Mesenteric fat pad (tissue), 1 donor: ENCODE measurements at places on chromosomes 12 and 14. TPM values are rescaled to one million over a fixed set of nuclear protein-coding genes. Genes with fewer than 3 reads are reported as not detected.

DNA sequence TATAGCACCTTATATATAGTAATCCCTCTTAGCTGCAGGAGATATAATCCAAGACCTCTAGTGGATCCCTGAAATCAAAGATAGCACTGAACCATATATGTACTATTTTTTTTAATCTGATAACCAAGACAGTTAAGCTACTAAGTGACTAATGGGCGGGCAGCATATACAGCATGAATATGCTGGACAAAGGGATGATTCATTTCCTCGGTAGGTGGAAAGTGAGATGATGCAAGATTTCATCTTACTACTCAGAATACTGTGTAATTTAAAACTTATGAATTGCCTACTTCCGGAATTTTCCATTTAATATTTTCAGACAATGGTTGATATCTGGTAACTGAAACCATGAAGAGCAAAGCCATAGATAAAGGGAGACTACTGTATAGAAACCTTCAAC is 36.2 kb downstream of the PRMT8 start:
- no peak for DNase-seq

DNA sequence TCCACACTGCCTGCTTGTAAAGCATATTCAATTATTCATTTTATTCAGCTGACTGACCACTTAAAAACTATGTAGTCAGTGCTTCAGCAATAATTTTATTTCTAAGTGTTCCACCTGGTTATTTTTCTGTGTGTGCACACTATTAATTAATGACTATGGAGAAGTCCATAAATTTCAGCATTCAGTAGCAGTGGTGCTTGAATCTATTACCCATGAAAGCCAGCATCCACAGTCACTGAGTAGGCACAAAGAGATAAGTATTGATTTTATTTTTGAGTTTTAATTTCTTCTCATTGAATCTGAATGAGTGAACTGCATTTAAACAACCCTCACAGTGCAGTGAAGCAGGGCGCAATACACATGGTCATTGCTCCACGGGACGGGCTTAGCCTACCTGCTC is 643.1 kb downstream of the GALC start:
- no peak for DNase-seq

- no peak for DNase-seq
Measured at GRCh38 chr14:65850429-65851135, 438.1 kb downstream of the FUT8 start.

DNA sequence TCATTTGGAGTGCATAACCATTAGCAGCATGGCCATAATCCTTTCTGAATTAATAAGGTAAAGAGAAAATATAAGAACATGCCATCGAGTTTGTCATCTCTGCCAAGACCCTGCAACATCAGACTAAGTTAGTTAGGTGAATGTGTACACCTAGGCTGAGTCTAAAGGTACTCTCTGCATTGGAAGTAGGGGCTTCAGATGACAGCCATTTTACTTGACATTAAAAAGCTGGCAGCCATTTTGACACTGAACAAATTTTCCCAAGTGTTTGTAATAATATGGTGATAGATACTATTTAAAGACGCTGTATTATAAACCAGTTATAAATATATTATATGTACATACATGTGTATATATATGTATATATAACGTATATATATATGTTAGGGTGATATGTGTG is 79.0 kb downstream of the SUDS3 start:
- no peak for DNase-seq

Gene C12orf57
- total RNA-seq: 125 TPM

- DNase-seq: no peak
Measured at GRCh38 chr14:67944605-67945004, 125.0 kb downstream of the RAD51B start.

DNA sequence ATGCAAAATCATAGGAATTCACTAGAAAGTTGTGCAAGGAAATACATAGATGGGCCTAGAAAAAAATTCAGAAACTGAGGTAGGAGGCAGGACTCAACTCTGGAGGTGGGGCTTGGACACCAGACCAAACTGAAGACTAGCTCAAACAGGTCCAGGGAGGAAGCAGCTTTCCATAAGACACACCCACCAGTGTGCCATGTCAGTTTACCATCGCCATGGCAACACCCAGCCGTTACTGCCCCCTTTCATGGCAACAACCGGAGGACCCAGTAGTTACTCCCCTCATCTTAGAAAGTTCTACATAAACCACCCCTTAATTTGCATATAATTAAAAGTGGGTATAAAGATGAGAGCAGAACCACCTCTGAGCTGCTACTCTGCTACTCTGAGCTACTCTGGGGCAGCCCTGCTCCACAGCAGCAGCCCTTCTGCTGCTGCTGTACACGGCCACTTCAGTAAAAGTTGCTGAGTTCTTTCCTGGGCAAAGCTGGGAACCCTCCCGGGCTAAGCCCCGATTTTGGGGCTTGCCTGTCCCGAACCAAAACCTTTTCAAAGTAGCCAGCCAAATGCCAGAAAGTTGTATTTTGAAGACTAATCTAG is 30.8 kb upstream of the NINJ2 start:
- peak; percentile 22 for DNase-seq

Gene PZP
- 0.61 TPM for total RNA-seq

Gene PEBP1
- total RNA-seq: 216 TPM

Gene ADSS1
- total RNA-seq: 5.2 TPM

DNA sequence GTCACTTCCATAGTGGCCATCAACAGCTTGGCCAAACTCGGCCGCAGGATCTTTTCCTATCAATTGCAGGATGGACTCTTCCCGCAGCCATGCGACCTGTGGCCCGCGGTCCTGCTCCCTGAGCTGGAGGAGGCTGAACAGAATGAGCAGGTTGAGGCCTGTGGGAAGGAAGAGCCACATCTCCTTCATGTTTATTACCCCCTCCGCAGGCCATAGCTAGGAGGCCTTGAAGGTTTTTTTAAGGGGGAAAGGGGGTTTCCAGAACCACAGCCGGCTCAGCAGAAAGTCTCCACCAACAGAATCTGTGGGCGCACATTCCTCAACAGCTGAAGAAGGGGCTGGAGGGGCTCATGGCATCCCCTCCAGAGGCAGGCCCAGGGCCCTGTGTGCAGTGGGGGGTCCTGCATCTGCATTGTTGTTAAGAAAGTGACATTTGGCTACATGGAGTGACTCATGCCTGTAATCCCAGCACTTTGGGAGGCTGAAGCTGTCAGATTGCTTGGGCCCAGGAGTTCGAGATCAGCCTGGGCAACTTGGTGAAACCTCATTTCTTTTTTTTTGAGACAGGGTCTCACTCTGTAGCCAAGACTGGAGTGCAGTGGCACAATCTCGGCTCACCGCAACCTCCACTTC is 25.2 kb upstream of the PPP1R13B start:
- DNase-seq: no peak

DNA sequence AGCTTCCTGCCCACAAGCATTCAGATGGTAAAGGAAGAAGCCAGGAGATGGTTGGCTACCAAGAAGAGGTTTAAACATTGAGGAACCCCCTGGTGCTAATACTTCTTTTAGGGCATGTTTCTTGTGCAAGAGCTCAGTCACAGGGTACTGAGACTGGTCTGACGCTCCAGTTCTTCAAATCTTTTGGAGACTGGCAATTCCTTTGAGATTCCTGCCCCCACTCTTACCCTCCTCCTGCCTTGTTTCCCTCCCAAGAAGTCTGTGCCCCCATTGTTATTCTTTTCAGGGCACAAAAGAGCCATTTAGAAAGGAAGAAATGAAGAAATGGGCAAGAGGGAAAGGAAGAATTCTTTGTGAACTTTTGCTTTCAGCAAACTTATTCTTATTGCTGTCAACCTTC is 11.8 kb downstream of the A2ML1 start:
- DNase-seq: no peak

Gene NOXRED1
- total RNA-seq: 0.29 TPM

Gene EPYC
- total RNA-seq: not detected

GRCh38 chr12:118035190-118036041 is 18.9 kb downstream of the RFC5 start:
- DNase-seq: no peak

DNA sequence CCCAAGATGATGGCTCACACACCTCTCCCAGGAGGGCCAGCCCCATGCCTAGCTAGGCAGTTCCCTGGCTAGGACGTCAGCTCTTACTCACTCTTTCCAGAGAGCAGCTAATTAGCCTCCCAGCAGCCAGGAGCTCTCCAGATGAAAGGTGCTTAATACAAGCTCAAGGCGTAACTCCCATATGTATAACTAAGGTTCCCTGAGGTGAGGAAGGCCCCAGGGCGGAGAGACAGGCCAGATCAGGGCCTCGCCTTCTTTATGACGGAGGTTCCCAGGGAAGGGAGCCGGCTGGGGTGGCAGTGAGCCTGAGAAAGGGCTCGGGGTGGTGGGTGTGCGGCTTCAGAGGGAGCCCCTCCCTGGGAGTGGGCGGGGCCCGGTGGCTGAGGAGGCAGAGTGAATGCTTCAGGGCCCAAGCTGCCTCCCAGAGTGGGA is 26.4 kb upstream of the ZFP36L1 start:
- no peak for DNase-seq

GRCh38 chr14:23228812-23229211 is 8.9 kb upstream of the RNF212B start:
- no peak for DNase-seq

DNA sequence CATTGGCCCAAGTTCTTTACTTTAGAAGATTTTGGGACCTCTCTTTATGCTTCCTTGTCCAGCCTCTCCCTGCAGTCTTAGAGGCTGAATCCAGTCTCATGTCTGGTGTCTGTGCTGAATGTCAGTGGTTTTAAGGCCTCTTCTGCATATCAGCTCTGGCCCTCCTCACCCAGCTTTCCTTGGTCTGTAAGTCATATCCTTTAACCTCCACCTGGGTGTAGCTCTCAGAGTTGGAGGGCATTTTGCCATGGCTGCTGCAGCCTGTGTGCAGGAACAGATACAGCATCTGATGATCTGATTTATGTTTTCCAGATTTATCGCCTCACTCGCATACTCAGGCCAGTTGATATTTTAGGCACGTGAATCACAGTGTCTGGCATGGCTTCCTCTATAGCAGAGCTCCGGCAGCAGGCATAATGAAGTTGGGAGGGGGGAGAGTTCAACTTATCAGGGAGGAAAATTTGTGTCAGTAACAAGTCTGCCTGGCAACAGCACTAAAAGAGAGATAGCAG is 335.0 kb downstream of the PCNX1 start:
- no peak for DNase-seq

DNA sequence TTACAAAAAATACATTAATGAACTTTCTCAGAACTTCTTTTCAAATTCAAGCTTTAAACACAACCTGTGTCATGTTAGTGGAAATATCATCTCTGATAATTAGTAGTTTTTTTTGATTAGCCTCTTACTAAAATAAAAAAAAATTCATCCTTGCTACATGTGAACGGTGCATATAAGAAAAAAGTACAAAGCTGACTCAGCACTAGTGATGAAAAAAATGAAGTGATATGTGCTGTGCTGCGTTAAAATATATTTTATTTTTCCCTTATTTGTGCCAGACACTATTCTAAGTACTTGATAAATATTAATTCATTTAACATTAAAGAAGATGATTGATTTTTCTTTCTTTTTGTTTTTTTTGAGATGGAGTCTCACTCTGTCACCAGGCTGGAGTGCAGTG is 7.5 kb downstream of the IKBIP start:
- no peak for DNase-seq

Gene RAD9B
- 0.90 TPM for total RNA-seq

DNA sequence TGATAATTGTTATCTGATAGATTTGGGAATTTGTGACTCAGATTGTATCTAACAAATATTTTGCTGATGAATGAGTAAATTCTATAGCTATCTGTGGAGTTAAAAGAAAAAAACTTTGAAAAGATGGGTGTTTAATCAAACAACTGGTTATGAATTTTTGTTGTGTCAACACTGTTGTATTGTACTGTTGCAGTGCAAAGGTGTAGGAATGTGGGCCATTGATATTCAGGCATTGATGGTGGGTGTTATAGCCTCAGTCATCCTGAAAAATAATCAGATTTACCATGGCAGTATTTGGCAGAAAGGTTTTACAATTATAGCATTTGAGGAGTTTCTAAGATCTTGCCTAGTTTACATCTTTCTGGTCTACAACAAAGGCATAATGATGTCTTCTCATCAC is 15.4 kb downstream of the DRAM1 start:
- no peak for DNase-seq

- peak; percentile 86 for DNase-seq
Measured at GRCh38 chr12:130522244-130522834, 184.7 kb downstream of the PIWIL1 start.

Gene RERG
- total RNA-seq: 15.9 TPM

GRCh38 chr14:100165376-100165775 is 5.9 kb upstream of the DEGS2 start:
- DNase-seq: no peak

Gene KRT71
- not detected for total RNA-seq

Gene BIN2
- 14.4 TPM for total RNA-seq

Gene TTC7B
- total RNA-seq: 92.3 TPM

GRCh38 chr14:59046746-59047145 is 141.7 kb upstream of the DAAM1 start:
- no peak for DNase-seq

Gene KRT81
- not detected for total RNA-seq

DNA sequence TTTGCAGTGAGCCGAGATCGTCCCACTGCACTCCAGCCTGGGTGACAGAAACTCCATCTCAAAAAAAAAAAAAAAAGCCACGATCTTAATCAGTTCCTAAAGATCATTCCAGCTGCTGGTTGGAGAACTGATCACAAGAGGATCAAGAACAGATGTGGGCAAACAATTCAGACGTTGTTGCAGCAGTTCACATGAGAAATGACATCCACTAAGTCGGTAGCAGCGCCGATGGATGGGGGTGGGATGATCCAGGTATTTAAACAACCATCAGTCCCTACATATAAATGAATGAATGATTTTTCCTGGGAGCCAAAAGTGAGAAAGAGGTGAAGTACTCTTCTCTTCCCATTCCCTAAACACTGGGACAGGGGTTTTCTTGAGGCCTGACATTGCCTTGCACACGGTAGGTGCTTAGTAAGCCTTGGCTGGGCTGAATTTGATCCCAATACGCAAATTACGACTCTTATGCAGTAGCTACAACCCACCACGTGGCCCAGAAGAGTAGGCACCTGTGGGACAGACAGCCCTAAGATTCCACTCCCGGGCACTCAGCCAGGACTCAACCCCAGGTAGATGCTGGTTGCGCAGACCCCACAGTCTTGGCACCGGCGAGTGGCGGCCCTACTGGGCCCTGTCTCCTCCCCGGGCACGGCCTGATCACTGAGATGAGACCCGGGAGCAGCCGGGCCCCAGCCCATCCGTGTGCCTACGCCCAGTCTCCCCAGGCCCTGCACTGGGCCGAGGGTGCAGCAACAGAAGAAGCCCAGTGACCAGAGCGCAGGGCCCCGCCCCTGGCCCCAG is 565 bp downstream of the SPRYD3 start:
- DNase-seq: no peak

Gene MIPOL1
- total RNA-seq: 7.2 TPM

- DNase-seq: no peak
Measured at GRCh38 chr12:122788387-122788786, 14.0 kb downstream of the CCDC62 start.

Gene TPPP2
- total RNA-seq: not detected

DNA sequence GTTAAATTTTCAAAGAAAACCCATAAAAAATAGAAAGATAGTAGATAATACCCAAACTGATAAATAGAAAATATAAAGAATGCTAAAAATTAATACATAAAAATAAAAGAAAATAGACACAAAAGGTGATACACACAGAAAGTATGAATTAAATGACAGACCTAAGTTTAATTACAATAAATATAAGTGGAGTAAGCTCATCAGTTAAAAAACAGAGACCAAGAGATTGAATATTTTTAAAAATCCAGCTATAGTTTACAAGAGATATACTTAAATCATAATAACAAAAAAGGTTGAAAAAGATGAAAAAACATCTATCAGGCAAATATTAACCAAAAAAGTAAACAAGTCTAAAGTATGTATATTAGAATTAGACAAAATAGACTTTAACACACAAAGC is 268.2 kb downstream of the SOX5 start:
- DNase-seq: no peak

- DNase-seq: no peak
Measured at GRCh38 chr14:26344596-26344995, 253.2 kb downstream of the NOVA1 start.
